Urothelium cell line (cell line): ENCODE measurements at places on chromosomes 1 and 21.

- peak; percentile 73 for DNase-seq
These were observed 36.1 kb upstream of the RGS1 start for GRCh38 chr1:192539297-192540092.

DNA sequence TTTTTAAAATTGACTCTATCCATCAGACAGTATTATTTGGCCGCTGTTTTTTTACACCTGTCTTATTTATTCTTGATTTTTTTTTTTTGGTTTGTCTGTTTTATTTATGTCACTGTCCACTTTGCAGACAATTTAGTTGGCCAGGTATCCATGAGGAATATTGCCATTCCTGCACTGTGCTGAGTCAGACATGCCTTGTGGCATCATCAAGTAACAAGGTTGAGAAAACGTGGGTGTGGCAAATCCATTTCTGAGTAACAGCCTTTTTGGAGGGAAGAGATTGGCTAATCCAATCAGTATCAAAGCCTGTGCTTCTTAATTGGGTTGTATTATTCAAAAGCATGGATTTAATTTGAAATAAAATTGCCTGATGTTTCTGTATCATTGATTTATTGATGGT, 463.1 kb downstream of the USP25 start:
- DNase-seq = peak; percentile 13

DNA sequence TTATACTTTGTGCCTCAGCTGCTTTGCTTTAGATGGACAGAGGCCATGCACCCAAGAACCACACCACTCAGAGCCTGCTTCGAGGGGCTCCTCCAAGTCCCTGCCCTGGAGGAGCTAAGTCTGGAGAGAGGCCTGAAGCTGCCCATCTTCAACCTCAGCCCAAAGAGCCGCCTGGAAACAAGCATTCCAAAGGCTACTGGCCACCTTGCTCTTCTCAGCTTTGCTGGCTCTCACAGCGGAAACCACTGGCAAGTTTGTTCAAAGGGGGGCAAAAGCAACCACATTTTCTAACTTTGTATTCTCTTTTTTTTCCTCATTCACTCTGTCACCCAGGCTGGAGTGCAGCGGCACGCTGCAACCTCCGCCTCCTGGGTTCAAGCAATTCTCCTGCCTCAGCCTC, 23.2 kb downstream of the VPS26C start:
- no peak for DNase-seq

DNA sequence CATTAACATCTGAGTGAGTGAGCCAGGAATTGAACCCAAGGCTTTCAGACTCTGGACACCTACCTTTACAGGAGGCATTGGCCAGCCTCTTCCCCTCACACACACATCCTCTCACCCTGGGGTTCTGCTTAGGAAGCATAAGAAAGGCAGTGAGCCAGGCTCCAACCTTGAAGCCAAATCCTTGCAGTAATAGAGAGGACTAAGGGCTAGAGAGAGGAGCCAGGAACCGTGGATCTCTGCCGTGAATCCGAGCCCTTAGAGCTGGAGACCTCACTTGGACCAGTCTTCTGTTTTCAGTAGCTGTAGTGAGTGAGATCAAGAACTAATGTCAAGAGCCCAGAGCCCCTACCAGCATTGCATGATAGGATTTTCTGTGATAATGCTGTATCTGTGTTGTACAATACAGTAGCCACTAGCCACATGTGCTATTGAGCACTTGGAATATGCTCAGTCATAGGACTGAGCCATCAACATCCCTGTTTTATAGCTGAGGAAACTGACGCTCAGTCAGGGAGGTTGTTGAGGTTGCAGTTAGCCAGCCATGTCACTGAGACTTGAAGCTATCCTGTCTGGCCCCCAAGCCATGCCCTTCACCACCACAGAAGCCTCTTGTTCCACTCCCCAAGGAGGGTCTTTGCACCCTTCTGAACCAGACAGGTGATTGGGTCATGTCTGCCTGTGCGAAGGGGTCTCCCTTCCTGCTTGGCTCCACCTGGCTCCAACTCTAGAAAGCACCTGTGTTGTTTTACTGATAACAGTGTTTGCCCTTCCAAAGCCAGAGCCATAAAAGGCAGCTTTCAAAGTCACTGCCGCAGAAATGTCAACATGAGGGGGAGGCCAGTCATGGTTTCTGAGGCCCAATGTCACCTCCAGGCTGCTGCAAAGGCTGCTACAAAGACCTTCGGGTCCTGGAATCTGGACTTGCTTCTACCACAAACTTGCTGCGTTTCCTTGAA, 101.1 kb upstream of the JUN start:
- no peak for DNase-seq

DNA sequence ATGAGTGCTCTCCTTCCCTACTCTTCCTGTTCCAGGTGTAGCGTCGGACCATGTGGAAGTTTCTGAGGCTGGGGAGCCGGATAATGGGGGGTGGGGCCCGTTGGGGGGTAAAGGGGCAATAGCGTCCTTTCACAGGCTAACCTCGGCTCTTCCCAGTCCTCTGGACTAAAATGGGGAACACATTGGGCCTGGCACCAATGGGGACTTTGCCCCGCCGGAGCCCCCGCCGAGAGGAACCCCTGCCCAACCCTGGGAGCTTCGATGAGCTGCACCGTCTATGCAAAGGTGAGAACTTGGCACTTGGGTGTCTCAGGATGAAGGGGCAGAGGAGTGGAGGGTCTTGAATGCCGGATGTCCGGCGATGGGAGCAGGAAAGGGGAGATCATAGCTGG, 456 bp downstream of the TOMM40L start:
- no peak for DNase-seq

DNA sequence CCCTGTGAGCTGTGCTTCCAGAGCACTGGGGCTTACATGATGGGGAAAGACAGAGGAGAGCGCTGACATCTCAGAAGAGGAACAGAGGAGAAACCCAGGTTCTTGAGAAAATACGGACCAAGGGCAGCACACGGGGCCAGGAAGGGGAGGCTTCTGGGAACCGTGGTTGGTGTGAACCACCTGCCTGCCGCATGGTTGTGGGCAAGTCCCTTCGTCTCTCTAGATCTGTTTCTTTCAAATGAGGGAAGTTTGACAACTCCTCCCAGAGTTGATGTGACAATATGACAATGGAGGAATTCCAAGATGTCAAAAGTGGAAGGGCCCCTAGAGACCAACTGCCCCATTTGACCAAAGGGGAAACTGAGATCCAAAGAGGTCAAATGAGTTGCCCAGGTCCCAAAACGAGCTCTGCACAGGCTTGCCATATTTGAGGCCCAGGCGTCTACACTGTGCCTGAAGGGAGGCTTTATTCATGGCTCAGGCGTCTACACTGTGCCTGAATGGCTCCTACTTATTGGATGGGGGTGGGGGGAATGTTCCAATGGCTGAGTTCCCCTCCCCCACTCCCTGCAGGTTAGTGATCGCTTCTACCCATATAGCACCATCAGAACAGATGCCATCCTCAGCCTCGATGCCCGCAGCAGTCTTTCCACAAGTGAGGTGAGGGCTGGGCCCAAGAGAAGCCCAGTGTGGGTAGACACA, 11.2 kb downstream of the EXTL1 start:
- no peak for DNase-seq

DNA sequence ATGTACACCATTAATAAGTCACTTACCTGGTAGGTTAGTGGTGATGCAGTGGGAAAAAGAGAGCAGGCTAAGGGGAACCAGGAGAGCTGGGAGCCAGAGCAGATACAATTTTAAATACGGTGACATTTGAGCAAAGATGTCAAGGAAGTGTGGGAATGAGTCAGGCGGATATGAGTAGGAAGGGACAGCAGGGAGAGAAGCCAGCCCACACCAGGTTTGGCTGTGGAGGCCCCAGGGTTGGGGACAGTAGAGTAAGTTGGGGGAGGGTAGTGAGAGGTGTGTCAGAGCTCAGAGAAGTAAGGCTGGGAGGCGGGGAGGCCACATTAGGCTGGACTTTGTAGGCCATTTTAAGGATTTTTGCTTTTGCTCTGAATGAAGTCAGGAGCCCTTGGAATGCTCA, 482.0 kb downstream of the DISC1 start:
- DNase-seq = peak; percentile 11

DNA sequence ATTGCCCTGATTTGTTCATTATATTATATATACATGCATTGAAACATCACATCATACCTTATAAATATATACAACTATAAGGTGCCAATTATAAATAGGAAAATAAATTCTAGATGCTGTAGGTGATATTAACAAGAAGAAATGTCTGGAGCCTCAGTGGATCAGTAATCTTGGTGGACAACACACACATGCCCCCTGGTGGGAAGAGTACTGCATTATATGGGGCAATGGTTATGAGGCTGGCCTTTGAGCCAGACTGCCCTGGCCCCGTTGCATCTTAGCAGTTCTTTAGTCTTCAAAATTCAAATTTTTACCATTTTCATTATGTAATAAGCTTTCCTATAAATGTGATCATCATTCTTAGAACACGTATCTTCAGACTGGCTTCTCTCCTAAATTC, 335.0 kb upstream of the GREM2 start:
- peak; percentile 47 for DNase-seq

- DNase-seq = no peak
These were observed 133.5 kb upstream of the SOD1 start for GRCh38 chr21:31526040-31526439.

DNA sequence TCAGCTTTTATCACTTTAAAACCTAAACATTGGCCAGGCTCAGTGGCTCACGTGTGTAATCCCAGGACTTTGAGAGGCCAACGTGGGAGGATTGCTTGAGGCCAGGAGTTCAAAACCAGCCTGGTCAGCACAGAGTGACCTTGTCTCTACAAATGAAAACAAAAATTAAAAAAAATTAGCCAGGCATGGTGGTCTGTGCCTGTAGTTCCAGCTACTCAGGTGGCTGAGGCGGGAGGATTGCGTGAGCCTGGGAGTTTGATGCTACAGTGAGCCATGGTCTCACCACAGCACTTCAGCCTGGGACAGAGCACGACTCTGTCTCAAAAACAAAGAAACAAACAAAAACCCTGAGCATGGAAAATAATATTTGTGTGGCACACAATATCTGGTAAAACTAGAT, 143.5 kb upstream of the HNRNPU start:
- no peak for DNase-seq

- DNase-seq = no peak
These were observed 315.9 kb downstream of the ST6GALNAC3 start for GRCh38 chr1:76390456-76390855.

GRCh38 chr1:45381243-45381642, 41.0 kb upstream of the MUTYH start:
- DNase-seq = no peak
